Activated CD4-positive, alpha-beta T cell treated with anti-CD3 and anti-CD28 coated beads for 4 hours (primary cell): ENCODE measurements at places on chromosomes 11 and 22.

- no peak for DNase-seq
Measured at GRCh38 chr11:30985536-30985935, 384.0 kb downstream of the DCDC1 start.

DNA sequence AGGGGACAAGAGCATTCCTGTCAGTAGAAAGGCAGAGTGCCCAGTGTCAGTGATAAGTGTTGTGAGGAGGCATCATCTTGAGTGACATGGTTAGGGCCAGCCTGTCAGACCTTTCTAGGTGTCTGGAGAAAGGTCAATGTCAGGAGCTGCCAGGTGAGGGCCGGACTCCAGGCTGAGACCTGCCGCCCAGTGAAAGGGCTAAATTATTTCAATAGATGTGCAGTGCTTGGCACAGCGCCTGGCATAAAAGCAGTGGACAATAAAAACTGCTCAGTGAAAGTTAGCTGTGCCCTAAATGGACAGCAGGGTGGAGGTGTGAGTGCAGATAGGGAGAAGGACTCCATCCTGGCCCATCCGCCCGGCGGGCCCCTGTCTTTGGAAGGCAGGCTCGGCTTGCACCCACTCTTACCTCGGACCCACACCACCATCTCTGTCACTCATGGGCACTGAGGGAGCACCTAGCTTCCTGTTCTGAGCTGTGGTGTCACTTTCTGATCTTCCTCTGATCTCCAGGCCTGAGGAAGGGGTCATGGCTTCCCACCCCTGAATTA lies 23.5 kb upstream of the WNT11 start:
- no peak for DNase-seq

DNA sequence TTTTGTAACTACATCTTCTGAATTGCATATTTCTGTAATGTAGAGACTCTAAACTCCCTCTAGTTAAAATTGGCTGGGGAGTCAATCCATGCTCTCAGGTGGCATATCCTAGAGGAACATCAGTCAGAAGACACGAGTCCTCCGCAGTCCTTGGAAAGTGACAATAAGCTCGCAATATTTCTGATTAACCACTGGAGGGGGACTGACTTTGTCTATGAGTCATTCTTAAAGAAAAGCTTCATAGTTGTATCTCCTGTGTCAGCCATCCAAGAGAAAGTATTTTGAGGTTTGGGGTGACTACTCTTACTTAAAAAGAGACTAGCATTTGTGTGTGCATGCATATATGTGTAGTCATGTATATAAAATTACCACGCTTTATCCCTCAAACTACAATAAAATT lies 60.2 kb downstream of the SLN start:
- DNase-seq, result no peak

- DNase-seq, result no peak
Measured at GRCh38 chr11:70603114-70603755, 204.9 kb downstream of the CTTN start.

GRCh38 chr11:14359501-14360031 lies 583 bp upstream of the RRAS2 start:
- no peak for DNase-seq

- no peak for DNase-seq
Measured at GRCh38 chr22:39943953-39944872, 16.0 kb upstream of the TMA7B start.

DNA sequence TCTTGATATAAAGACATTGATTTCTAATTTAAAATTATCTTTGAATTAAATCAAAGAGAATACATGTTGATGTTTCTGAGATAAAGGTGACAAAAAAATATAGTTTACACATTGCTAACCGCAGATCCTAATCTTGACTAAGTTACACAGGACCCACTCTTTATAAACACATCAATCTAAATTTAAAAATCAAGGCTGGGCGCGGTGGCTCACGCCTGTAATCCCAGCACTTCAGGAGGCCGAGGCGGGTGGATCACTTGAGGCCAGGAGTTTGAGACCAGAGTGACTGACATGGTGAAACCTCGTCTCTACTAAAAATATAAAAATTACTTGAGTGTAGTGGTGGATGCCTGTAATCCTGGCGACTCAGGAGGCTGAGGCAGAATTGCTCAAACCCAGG lies 1.9 kb downstream of the ARFGAP3 start:
- DNase-seq, result no peak
